T-cell (primary cell): ENCODE measurements at places on chromosomes 12 and 14. TPM values are rescaled to one million over a fixed set of nuclear protein-coding genes. Genes with fewer than 3 reads are reported as not detected.

GRCh38 chr12:31631809-31632208 is 27.7 kb upstream of the ETFBKMT start:
- DNase-seq, result no peak
- H3K4me1 ChIP-seq, result no peaks in the 10 kb centered on the region
- no peak overlapping the region for H3K27ac ChIP-seq

GRCh38 chr12:111155521-111155920 is 213.4 kb downstream of the PHETA1 start:
- no peaks in the 10 kb centered on the region for H3K36me3 ChIP-seq
- no peaks in the 10 kb centered on the region for H3K4me1 ChIP-seq
- no peak overlapping the region for H3K27ac ChIP-seq

DNA sequence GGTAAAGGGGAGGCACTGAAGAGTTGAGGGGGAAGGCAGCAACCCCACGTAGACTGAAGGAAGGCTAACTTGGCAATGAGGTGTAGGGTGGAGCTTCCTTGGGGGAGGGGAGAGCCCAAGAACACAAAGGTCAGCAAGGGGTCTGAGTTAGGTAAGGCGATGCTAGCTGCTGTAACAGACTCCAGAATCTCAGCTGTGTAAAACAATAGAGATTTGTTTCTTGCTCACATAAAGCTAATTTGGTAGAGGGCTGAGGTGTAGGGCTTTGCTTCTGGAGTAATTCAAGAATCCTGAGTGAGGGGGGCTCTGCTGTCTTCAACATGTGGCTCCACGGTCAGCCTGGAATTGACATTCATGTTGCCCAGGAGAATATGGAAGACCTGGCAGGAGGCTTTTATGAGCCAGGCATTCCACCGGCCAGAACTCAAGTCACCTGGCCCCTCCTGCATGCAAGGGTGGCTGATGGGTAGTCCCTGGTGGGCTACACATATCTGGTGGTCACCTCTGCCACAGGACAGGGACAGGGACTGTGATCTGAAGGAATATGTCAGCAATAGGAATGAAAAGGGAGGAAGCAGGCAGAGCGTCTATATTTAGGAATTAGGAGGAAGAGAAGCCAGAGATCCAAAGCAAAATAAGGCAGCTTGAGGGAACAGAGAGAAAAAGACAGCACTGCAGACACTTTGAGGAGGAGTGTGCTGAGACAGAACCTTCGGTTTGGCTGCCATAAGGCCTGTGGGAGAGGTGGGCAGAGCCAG is 153.7 kb downstream of the ZFP36L1 start:
- peaks cover 27% of the 10 kb centered on the region for H3K4me1 ChIP-seq
- H3K4me3 ChIP-seq, result no peak overlapping the region
- H3K27ac ChIP-seq, result no peak overlapping the region
- H3K36me3 ChIP-seq, result no peaks in the 10 kb centered on the region

GRCh38 chr12:99250091-99250490 is 397.5 kb upstream of the GARIN6 start:
- no peaks in the 10 kb centered on the region for H3K4me1 ChIP-seq
- H3K27ac ChIP-seq, result no peak overlapping the region
- no peaks in the 10 kb centered on the region for H3K36me3 ChIP-seq
- no peaks in the 10 kb centered on the region for H3K27me3 ChIP-seq
- no peak for DNase-seq

The TSPAN11 gene
- not detected for total RNA-seq

The ETNK1 gene
- total RNA-seq, result 50.9 TPM
